ENCODE measurements at places on chromosomes 11 and 22.

- DNase-seq = no peak
Observed at GRCh38 chr11:1567721-1568100, 4.4 kb downstream of the DUSP8 start.

- DNase-seq = no peak
Observed at GRCh38 chr22:25626624-25626990, 62.1 kb downstream of the GRK3 start.

DNA sequence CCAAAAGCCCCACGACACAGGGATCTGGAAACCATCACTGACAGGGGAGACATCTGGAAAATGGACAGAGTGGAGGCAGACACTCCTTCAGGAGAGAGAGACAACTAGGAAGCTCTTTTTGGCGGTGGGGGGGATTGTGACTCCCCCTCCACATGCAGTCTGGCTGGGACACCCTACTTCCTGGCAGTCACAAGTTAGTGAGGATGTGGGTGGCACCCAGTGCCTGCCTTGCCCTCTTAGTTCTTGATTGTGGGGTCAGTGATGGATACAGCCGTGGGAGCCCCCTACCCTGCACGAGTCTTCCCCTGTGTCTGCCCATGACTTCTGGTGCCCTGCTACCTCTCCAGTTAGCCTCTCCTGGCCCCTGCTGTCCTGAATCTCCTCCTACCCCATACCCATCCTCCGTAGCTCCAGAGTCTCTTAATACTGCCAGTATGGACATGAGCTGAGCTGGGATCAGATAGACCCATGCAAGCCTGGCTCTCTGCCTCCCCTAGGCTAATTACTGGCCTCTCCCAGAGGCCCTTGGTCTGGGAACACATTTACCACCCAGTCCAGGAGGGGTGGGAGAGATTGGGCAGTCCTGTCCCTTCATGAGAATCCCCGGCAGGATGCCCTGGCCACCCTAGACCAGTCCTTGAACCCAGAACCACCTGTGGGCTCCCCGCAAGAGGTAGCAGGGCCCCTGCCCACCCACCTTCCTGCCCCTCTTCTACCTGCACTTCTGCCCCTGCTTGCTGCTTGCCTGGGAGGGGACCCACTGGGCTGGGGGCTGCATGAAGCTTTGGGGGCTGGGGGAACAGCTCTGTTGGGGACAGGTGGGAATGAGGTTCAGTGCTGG, 22.8 kb downstream of the RHBDD3 start:
- DNase-seq = no peak

DNA sequence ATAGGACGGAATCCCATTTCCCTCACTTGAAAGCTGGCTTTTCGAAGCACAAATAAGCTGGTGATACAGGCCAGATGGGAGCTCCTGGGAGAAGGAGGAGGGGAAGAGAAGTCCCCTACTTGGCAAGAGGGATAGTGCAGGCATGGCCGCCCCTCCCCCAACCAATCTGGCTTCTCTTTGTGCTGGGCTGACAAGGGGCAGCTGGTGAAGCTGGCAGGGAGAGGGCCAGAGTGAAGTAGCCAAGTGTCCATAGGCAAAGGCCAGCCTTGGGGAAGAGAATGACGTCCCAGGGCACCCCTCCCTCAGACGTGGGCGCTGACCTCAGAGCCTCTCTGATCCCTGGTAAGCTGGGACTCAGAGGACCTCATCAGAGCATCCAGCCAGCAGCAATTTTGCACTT, 78.7 kb upstream of the GRAMD1B start:
- no peak for DNase-seq

DNA sequence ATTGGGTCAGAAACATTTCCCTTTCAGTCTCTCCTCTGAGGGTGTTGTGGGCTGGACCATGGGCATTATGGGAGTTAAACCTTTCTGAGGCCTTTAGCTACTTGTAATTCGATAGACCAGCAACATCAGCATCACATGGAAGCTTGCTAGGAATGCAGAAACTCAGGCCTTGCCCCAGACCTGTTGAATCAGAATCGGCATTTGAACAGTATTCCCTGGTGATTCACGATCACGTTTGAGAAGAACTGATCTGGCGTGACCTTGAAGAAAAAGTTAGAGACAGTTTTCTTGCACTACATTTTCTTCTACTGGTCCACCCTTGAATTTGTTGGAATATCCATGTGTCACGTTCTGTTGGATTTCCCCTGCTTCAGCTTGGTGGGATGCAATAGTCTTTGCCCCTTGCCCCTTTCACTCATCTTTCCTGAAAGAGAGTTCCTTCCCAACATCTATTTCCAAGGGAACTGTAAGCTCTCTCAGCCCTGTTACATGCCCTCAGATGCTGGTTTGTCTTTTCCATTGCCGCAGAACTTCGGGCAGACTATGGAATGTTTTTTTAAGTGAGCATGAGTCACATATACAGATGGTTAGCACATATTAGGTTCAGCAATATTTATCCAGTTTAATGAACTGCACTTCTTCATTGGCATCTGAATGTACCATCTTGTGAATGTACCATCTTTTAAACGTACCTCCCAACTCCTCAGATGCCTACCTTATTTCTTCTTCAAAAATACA, 23.9 kb downstream of the EHF start:
- DNase-seq = peak; percentile 42

GRCh38 chr11:36532941-36533601, 23.0 kb upstream of the TRAF6 start:
- DNase-seq = no peak

GRCh38 chr22:37363261-37363992, 63.9 kb downstream of the ELFN2 start:
- DNase-seq = no peak

DNA sequence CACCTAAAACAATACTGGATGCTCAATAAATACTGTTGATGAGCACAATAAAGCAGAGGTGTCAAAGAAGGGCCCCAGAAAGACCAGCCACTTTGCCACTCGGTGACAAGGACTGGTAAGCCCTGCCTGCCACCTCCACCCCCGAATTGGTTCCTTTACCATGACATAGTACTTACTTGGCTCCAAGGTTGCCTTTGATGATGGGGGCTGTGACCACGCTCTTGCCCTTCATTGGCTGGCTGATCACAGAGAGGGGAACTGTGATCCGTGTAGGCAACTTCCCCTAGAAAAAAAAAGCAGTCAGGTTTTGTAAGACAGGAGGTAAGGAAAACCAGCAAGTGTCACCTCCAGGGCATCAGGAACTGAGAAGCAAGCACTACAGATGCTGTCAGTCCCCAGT, 29.7 kb downstream of the NFRKB start:
- no peak for DNase-seq

DNA sequence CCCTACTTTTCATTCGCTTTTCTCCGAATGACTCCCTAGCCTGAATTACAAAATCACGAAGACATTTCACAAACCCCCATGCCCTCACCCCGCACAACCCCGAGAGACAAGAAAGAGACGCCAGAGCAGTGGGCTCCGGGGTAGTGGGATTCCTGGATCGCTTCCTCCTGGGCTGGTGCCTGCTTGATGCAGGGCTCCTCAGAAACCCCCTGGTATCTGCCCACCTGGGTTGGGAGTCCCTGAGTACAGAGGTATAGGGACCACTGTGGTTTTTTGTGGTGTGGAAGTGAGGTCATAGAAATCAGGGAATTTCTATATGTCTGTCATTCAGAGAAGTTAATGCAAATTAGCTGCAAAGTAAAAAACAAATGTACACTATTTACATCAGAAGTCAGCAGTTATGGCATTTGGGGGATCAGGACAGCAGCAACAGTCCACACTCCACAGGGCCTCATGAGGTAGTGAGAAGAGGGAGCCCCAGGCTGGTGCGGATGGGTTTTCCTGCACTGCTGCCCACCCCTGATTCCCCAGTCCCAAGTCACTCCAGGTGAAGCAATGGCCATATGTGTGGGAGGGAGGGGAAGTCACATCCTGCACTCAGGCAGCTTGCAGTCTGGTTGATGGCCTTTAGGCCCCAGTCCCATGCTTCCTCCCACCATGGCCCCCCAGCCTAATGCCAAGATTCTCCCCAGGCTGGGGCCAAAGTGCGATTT, 39.6 kb downstream of the BUD13 start:
- DNase-seq = no peak

Data from fibroblast of skin of left quadriceps (primary cell).